ENCODE measurements at places on chromosomes 11 and 22.

- no peak for DNase-seq
Observed at GRCh38 chr11:71355281-71355680, 92.9 kb downstream of the DHCR7 start.

- DNase-seq, result no peak
Observed at GRCh38 chr11:63920126-63920938, 3.4 kb upstream of the RCOR2 start.

GRCh38 chr11:64510759-64511158 is 80.3 kb upstream of the SLC22A12 start:
- DNase-seq, result no peak

DNA sequence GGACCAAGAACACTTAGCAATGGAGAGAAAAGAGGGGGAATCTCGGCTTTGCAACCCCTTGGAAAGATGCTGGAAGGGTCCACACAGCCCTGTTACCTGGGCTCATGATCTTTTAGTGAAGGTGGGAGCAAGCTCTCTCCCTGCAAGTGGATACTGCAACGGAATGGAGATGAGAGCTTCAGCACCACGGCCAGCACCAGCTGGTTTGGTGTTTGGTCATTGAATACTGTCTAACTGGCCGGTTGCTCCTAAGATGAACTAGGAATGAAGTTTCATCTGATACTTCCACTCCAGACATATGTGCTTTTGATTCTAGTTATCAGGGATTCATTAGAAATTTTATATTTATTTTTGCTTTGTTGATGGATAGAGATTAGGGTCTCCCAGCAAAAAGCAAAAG is 16.3 kb downstream of the HTR3A start:
- DNase-seq, result no peak

GRCh38 chr11:82703226-82703625 is 30.4 kb downstream of the FAM181B start:
- no peak for DNase-seq

DNA sequence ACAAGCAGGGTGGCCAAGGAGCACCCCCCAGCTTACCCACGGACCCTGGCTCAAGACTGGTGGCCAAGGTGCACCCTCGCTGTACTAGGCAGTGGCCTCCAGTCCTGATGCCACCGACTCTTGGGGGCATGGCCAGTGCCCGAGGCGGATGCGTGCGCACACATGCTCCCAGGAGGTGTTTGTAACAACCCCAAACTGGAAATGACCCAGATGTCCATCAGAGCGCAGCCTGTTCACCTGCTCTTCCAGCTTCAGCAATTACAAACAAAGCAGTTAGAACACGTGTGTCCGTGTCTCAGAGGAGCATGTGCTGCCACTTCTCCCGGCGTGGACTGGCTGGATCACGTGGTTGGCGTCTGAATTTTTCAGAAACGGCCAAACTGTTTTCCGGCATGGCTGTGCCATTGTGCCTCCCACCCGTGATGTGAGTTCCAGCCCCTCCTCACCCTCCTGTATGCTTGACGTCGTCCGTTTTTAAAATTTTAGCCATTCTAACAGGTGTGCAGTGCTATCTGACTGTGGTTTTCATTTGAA is 7.1 kb upstream of the MUC6 start:
- no peak for DNase-seq

GRCh38 chr11:127061947-127062346 is 61.4 kb upstream of the KIRREL3 start:
- no peak for DNase-seq
